ENCODE measurements at places on chromosomes 5 and 9. TPM values are rescaled to one million over a fixed set of nuclear protein-coding genes. Genes with fewer than 3 reads are reported as not detected.

Gene LCN15
- not detected for total RNA-seq

Gene MUSK
- 0.17 TPM for total RNA-seq

Gene ZNF169
- total RNA-seq, result 1.9 TPM

Gene PRUNE2
- 1.4 TPM for total RNA-seq

Gene TMEM174
- total RNA-seq, result not detected

Gene CDX1
- not detected for total RNA-seq

DNA sequence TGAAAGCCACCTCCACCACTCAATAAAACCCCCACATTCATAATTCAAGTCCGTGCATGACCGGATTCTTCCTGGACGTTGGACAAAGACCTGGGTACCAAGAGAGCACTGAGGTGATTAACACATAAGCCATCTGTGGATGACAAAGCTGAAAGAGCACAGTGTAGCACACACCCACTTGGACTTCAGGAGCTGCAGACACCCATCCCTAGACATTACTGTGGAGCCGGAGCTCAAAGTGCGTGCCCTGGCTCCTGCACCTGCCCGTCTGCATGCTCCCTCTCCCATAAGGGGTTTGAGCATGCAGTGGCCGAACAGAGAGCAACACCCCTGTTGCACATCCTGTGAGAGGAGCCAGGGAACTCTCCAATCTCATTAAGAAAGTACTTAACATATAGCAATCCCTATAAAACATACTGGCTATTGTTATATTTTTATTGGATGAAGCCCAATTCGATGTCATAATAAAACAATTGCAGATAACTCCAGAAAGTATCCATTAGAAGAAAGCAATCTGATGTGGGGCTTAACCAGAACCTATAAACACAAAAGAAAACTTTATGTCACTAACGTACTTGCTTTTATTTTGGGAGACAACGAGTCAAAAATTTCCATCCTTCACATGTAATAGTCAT, 1174.2 kb upstream of the C9orf72 start:
- no peaks in the 10 kb centered on the region for H3K27me3 ChIP-seq
- no peak overlapping the region for H3K27ac ChIP-seq
- no peaks in the 10 kb centered on the region for H3K36me3 ChIP-seq
- no peaks in the 10 kb centered on the region for H3K4me1 ChIP-seq
- no peak for DNase-seq

GRCh38 chr5:144487761-144488160, 317.1 kb downstream of the KCTD16 start:
- no peaks in the 10 kb centered on the region for H3K4me1 ChIP-seq
- H3K27ac ChIP-seq, result no peak overlapping the region
- no peaks in the 10 kb centered on the region for H3K36me3 ChIP-seq
- no peak for DNase-seq
- H3K4me3 ChIP-seq, result no peak overlapping the region
- H3K27me3 ChIP-seq, result no peaks in the 10 kb centered on the region

DNA sequence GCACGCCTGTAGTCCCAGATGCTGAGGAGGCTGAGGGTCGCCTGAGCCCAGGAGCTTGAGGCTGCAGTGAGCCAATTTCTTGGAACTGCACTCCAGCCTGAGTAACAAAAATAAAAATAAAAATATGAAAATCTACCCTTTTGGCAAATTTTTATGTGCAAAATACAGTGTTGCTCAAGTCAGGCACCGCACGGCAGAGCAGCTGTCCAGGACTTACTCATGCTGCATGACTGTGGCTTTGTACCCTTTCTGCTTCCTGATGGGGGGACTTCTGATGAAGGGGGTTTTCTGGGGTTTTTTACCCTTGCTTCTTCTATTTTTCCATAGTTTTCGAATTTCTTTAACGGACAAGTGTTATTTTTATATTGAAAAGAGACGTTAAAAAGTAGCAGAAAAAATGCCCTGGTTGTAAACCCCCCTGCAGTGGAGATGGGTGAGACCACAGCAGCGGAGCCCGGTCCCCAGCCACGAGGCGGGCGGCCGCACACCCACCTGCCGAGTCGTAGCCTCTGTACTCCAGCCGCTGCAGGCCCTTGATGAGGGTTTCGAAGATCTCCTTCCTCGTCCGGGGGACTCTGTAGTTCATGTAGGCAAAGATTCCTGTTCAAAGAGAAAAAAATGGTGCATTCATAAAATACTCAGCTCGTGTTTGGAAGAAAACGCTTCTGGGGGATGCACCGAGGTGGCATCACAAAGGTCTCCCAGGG, 15.0 kb downstream of the GFPT2 start:
- no peak for DNase-seq
- no peak overlapping the region for H3K4me3 ChIP-seq
- H3K27me3 ChIP-seq, result no peaks in the 10 kb centered on the region
- H3K27ac ChIP-seq, result no peak overlapping the region
- H3K36me3 ChIP-seq, result no peaks in the 10 kb centered on the region

GRCh38 chr5:37132646-37133045, 116.5 kb downstream of the CPLANE1 start:
- no peak overlapping the region for H3K27ac ChIP-seq
- H3K4me3 ChIP-seq, result no peak overlapping the region

GRCh38 chr9:81564632-81565031, 124.7 kb downstream of the TLE1 start:
- no peaks in the 10 kb centered on the region for H3K27me3 ChIP-seq
- no peak for DNase-seq
- H3K4me1 ChIP-seq, result peaks cover 33% of the 10 kb centered on the region
- H3K36me3 ChIP-seq, result no peaks in the 10 kb centered on the region
- no peak overlapping the region for H3K4me3 ChIP-seq

- no peak overlapping the region for H3K27ac ChIP-seq
- DNase-seq, result no peak
- H3K4me1 ChIP-seq, result peaks cover 3% of the 10 kb centered on the region
- H3K4me3 ChIP-seq, result no peak overlapping the region
Measured at GRCh38 chr9:96519787-96520186, 69.8 kb downstream of the HABP4 start.

- H3K36me3 ChIP-seq, result no peaks in the 10 kb centered on the region
- no peak overlapping the region for H3K27ac ChIP-seq
- H3K27me3 ChIP-seq, result no peaks in the 10 kb centered on the region
- no peaks in the 10 kb centered on the region for H3K4me1 ChIP-seq
- no peak for DNase-seq
Measured at GRCh38 chr5:10695759-10696543, 65.1 kb downstream of the DAP start.

- H3K27ac ChIP-seq, result no peak within 1 kb of the TSS
- no peaks in the 10 kb centered on the region for H3K36me3 ChIP-seq
- DNase-seq, result peak; percentile 56
- no peak within 1 kb of the TSS for H3K4me3 ChIP-seq
Measured at GRCh38 chr5:45696206-45696836, at the start of gene HCN1. Gene HCN1 (minus strand): TSS chr5:45696380.

DNA sequence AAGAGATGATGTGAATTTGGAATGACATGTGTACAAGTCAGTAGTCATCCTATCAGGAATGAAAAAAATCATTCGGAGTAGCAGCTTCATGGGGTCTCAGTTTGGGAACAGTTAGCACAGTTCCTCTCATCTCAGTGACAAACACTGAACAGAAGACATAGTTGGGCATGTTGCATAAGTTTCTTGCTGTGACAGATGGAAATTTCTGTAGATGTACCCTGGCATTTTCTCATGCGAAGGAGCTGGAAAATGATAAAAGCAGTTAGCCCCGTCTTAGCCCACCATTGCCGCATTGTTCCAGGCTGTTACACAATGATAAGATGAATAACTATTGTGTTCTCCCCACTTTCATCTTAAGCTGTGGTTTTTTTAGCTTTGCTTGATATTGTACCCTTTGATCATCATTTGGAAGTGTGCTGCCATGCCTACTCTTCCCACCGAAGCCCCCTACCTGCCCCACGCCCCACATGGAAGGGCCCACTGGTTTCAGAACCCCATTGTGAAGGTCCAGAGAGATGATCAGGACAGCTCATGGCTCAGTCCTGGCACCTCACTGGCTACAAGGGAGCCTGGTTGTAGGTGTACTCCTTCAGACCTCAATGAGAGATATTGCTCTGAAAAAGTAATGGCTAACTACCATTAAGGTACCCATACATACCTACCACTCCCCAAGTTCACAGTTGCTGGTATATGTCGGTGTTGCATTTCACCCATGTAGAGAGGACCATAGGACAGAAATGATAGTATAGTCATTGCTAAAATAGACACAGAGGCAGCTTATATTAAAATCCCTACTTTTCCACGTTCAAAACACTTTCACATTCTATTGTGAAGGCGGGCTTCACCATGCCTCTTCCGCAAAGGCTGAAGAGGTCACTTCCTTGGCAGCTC, 38.8 kb downstream of the SFXN1 start:
- DNase-seq, result no peak
- no peak overlapping the region for H3K27ac ChIP-seq
- peaks cover 8% of the 10 kb centered on the region for H3K36me3 ChIP-seq
- H3K27me3 ChIP-seq, result no peaks in the 10 kb centered on the region
- H3K4me1 ChIP-seq, result no peaks in the 10 kb centered on the region

DNA sequence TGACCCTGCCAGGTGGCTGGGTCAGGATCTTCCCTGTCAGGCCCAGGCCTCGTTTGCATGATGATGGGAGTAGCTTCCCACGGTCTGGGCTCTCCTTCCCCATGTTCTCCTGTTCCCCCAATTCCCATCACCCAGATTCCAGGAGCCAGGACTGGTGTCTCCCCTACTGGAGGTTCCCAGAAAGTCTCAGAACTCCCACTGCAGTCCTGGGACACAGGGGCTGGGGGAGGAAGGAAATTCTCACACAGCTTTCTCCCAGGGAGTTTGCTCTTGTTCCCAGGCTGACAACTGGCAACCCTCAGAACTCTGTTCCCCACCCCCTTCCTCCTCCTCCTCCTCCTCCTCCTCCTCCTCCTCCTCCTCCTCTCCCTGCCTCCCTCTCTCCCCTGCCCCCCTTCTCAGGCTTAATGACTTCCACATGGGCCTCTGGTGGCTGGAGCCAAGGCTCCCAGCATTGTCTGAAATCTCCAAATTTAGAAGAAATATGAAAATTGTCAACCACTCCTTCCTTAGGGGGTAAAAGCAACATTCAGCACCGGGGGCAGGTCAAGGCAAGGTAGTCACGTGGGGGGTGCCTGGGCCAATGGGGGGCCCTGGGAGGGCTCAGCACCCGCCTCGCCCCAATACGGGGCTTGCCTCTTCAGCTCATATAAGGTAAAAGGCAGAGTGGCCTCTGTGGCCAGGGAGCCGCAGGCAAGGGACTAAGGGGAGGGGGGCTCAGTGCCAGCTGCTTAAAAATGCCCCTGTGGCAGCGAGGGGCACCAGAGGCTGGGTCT, 27.3 kb upstream of the IL17B start:
- peak overlapping the region; percentile 29 for H3K4me3 ChIP-seq
- no peaks in the 10 kb centered on the region for H3K36me3 ChIP-seq
- H3K4me1 ChIP-seq, result no peaks in the 10 kb centered on the region
- no peaks in the 10 kb centered on the region for H3K27me3 ChIP-seq

GRCh38 chr5:307794-308579, 13.5 kb upstream of the AHRR start:
- H3K27ac ChIP-seq, result no peak overlapping the region
- H3K4me3 ChIP-seq, result no peak overlapping the region
- H3K4me1 ChIP-seq, result peaks cover 8% of the 10 kb centered on the region
- no peaks in the 10 kb centered on the region for H3K27me3 ChIP-seq
- peaks cover 8% of the 10 kb centered on the region for H3K36me3 ChIP-seq
- no peak for DNase-seq

DNA sequence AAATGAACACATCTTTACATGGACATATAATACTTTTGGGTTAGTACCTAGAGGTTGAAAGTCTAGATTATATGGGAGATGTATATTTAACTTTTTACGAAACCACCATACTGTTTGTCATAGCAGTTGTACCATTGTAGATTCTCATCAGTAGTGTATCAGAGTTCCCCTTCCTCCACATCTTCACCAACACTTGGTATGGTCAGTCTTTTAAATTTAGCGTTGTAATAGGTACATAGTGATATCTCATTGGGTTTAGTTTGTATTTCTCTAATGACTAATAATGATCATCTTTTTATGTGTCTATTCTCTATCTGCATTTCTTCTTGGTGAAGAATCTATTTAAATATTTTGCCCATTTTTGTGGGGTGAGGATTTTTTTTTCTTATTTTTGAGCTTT, 137.5 kb downstream of the NR3C1 start:
- H3K27me3 ChIP-seq, result no peaks in the 10 kb centered on the region
- no peak overlapping the region for H3K27ac ChIP-seq
- H3K4me1 ChIP-seq, result no peaks in the 10 kb centered on the region
- DNase-seq, result no peak

GRCh38 chr5:120604884-120605283, 140.8 kb downstream of the PRR16 start:
- H3K27me3 ChIP-seq, result no peaks in the 10 kb centered on the region
- DNase-seq, result no peak
- no peak overlapping the region for H3K4me3 ChIP-seq
- no peaks in the 10 kb centered on the region for H3K4me1 ChIP-seq
- no peak overlapping the region for H3K27ac ChIP-seq
- no peaks in the 10 kb centered on the region for H3K36me3 ChIP-seq

- no peak for DNase-seq
- H3K27me3 ChIP-seq, result no peaks in the 10 kb centered on the region
- no peak overlapping the region for H3K4me3 ChIP-seq
- H3K36me3 ChIP-seq, result no peaks in the 10 kb centered on the region
Measured at GRCh38 chr9:113659740-113660139, 196.2 kb downstream of the RGS3 start.

GRCh38 chr5:178895615-178896571, at the start of gene ZFP2:
Gene ZFP2 (plus strand): TSS chr5:178895913. CDS start chr5:178931314, 35,401 bp downstream.
- peak within 1 kb of the TSS; percentile 43 for H3K27ac ChIP-seq
- peaks cover 5% of the 10 kb centered on the region for H3K4me1 ChIP-seq
- H3K4me3 ChIP-seq, result peak within 1 kb of the TSS; percentile 95

DNA sequence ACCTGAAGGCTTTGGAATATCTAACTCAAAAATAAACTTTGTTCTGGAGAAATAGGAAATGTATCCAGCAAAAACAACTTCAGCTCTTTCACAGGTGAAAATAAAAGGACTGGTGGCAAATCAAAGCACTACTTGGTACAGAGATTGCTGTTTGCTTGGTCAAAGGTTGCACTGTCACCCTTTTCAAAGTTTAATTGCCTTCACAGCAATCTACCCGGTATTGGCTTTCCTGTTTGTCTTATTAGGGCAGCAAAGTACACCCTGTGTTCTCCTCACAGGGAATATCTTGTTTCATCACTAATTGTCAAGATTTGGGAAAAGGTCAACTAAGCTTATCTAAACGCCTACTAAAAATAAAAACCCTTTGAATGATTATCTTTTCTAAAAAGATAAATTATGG, 214.1 kb upstream of the ADCY2 start:
- H3K36me3 ChIP-seq, result no peaks in the 10 kb centered on the region
- no peaks in the 10 kb centered on the region for H3K27me3 ChIP-seq
- no peak overlapping the region for H3K27ac ChIP-seq
- H3K4me3 ChIP-seq, result no peak overlapping the region
- no peak for DNase-seq

DNA sequence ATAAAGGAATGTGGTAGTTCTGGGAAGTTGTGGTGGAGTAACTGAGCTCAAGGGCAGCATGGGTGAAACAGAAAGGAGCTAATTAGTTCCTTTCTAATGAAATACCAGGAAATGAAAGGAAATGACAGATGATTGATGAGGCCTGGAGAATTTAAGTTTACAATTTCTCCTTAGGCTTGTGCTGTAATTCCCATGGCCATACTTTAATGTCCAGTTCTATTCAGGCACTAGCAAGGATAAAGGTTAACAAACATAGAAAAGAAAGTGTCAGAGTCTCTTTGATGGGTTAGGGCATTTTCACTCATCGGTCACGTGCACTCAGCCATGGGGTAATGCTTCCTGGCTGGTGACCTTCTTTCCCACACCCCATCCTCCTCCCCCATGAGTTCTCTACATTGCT, 70.3 kb downstream of the CTSL start:
- H3K4me1 ChIP-seq, result peaks cover 2% of the 10 kb centered on the region
- no peak for DNase-seq
- H3K36me3 ChIP-seq, result no peaks in the 10 kb centered on the region
